ENCODE measurements at places on chromosomes 1 and 21. TPM values are rescaled to one million over a fixed set of nuclear protein-coding genes. Genes with fewer than 3 reads are reported as not detected.
A peak's percentile ranks its signal among the peaks of the same experiment; 100 is the strongest.

DNA sequence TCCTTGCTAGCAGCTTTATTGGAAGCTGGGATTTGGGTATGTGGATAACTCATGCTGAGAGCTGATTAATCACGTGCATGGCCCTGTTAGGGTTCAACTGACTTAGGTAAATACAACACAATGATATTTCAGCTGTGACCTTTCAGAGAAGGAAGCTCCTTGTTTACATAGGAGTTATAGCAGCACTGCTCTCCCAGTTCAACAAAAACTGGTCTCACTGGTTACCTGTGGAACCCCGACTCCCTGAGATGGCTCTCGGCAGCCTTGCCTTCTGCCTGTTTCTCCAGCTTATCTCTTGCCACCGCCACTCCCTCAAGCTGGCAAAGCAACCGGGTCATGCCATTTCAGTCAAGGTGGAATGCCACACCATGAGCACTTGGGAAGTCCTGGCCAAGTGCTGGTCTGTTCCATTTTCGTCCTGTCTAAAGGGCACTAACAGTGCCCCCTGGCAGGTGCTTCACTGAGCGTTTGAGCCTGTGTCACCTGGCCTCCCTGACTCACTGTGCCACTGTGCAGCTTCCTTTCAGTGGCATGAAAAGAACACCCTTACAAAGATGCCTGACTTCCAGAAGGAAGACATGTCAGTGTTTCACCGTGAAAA, 31.6 kb downstream of the DOP1B start:
- peaks cover 12% of the 10 kb centered on the region for H3K4me1 ChIP-seq
- H3K27me3 ChIP-seq: no peaks in the 10 kb centered on the region
- no peak for DNase-seq
- peak overlapping the region; percentile 32 for H3K27ac ChIP-seq

DNA sequence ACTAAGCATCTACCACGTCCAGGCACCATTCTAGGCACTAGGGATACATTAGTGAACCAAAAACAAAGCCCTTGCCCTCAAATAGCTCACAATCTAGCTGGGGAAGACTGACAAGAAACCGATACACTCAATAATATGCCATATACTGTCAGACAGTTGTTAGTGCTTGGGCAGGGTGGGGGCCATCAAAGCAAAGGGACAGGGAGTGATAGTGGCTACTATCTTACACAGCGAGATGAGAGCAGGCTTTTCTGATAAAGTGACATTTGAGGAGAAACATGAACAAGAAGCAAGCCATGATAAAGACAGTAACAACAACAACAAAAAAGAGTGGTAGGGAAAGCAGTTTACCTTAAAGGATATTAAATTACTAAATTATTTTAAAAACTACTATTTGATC, 41.1 kb downstream of the ERO1B start:
- no peak overlapping the region for H3K4me3 ChIP-seq
- H3K27ac ChIP-seq: peak overlapping the region; percentile 45
- no peak for DNase-seq
- H3K36me3 ChIP-seq: peaks cover 9% of the 10 kb centered on the region
- no peaks in the 10 kb centered on the region for H3K27me3 ChIP-seq

GRCh38 chr21:39576518-39577128, 36.1 kb upstream of the B3GALT5 start:
- no peak overlapping the region for H3K4me3 ChIP-seq
- no peaks in the 10 kb centered on the region for H3K4me1 ChIP-seq
- H3K27ac ChIP-seq: no peak overlapping the region
- H3K36me3 ChIP-seq: peaks cover 2% of the 10 kb centered on the region
- no peak for DNase-seq

DNA sequence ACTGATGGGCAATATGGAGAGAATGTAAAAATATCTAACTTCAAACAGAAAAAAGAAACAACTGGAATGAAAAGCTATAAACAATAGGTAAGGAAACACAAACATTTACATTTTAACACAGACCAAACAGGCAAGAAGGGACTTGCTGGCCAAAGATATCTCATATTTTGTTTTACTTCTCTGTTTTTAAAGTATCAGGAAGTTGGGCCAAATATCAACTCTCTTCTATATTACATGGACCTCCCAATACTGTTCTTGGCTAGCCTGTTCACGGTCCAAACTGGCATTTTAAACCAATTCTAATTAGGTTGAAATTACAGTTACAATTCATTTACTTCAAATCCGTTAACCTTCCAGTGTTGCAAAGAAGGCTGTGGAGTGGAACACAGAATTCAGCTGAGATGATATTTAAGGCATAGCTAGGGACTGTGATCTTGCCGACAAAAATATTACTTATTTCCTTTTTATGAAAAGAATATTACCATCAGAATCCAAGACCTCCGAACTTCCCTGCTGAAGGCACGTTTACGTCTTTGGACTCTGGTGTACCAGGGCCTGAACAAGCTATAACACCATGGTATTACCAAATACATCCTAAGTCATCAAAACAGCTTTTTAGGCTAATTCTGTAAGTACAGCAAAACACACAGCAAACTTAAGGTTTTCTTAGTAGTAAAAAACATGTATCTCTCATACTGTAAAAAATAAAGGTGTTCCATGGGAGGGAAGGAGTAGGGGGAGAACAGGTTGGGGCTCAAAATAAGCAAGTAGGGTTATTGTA, 165.4 kb downstream of the RUNX1 start:
- peaks cover 6% of the 10 kb centered on the region for H3K36me3 ChIP-seq
- no peaks in the 10 kb centered on the region for H3K27me3 ChIP-seq
- H3K4me3 ChIP-seq: peak overlapping the region; percentile 31
- peak overlapping the region; percentile 100 for H3K27ac ChIP-seq

GRCh38 chr1:207020709-207021107, 11.8 kb downstream of the C1orf116 start:
- no peak overlapping the region for H3K4me3 ChIP-seq
- DNase-seq: no peak
- peaks cover 7% of the 10 kb centered on the region for H3K4me1 ChIP-seq
- no peaks in the 10 kb centered on the region for H3K36me3 ChIP-seq

DNA sequence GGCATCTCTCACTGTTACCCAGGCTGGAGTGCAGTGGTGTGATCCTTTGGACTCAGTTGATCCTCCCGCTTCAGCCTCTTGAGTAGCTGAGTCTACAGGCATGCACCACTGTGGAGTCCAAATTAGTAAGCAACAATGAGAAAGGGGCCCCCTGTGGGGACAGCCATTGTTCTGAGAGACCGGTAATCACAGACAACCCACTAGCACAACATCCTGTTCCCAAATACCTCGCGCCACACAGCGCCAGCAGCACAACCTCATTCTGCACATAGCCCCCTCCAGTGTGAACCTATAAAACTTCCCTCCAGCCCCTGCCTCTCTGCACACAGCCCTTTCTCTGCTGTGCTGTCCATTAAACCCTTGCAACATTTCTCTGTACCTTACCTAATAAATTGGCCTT, 226.4 kb downstream of the DYRK1A start:
- peaks cover 4% of the 10 kb centered on the region for H3K4me1 ChIP-seq
- no peak for DNase-seq
- H3K27ac ChIP-seq: no peak overlapping the region
- no peak overlapping the region for H3K4me3 ChIP-seq

GRCh38 chr1:221241592-221241991, 362.3 kb downstream of the HLX start:
- no peak for DNase-seq
- H3K36me3 ChIP-seq: no peaks in the 10 kb centered on the region
- no peak overlapping the region for H3K27ac ChIP-seq
- H3K4me1 ChIP-seq: no peaks in the 10 kb centered on the region
- H3K27me3 ChIP-seq: peaks cover 5% of the 10 kb centered on the region

Gene FBLIM1
- total RNA-seq: not detected

Gene HSD11B1
- 4.0 TPM for total RNA-seq

Gene RAB4A
- total RNA-seq: 47.2 TPM

Gene PADI3
- total RNA-seq: not detected

Gene OR2L2
- 0.21 TPM for total RNA-seq

Gene ZYG11A
- total RNA-seq: 0.20 TPM

Gene FOXD2
- total RNA-seq: 0.37 TPM

Gene TMOD4
- total RNA-seq: 3.0 TPM
